ENCODE measurements at places on chromosomes 11 and 22.

GRCh38 chr22:33684087-33684486 lies 236.2 kb downstream of the LARGE1 start:
- no peak for DNase-seq

DNA sequence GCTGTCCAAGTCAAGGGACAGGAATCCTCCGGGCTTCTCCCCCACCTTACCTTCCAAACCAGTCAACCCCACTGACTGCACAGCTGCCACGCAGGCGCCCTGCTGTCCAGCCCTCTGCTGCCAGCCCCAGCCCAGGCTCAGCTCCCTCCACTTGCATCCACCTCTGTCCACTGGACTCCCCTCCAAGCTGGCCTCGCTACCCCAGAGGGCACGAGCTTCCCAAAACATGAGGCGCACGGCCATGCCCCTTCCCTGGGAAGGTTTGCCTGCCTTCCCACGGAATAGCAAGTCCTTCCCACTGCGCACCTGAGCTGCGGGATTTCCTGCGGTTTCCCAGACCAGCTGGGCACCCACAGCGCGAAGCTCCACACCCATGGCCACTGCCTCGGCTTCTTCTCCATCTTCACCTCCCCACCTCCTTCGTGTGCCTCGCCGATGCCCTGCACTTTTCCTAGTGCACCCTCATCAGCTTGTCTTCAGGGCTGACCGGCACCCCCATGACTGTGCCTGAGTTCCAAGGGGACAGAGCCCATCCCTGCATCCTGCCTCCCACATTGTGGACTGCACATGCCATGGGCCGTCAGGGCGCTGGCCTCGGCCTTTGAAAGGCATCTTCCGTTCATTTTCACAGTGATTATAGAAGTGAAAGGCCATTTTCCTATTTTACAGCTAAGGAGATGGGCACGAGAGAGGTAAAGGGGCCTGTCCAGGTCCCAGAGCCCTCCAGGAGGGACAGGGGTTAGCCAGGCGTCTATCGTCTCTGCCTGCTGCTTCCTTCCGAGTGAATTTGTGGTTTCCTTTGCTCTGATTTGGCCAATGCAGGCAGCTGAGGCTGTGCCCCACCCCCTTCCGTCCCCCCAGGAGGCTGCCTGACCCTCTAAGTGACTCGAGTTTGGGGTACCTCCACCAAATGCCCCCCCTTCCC lies 16.4 kb downstream of the IFITM10 start:
- DNase-seq = no peak

- DNase-seq = no peak
Measured at GRCh38 chr11:4924239-4924638, at the start of gene OR51G1. Gene OR51G1 (minus strand): TSS chr11:4924339. CDS start chr11:4924339, 0 bp downstream.

DNA sequence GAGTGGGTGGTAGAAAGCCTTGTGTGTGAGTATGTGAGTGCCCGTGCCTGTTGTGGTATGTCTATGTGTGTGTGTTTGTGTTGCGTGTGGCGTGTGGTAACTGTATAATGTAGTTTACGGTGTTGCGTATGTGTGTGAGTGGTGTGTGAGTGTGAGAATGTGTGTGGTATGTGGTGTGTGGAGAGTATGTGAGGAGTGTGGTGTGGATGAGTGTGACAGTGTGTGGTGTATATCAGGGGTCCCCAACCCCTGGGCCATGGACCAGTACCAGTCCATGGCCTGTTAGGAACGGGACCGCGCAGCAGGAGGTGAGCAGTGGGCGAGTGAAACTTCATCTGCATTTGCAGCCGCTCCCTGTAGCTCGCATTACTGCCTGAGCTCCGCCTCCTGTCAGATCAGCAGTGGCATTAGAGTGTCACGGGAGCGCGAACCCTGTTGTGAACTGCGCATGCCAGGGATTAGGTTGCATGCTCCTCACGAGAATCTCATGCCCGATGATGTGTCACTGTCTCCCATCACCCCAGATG lies 5.7 kb downstream of the UPK3A start:
- DNase-seq = no peak

GRCh38 chr11:94910779-94911178 lies 62.6 kb downstream of the CWC15 start:
- DNase-seq = no peak

DNA sequence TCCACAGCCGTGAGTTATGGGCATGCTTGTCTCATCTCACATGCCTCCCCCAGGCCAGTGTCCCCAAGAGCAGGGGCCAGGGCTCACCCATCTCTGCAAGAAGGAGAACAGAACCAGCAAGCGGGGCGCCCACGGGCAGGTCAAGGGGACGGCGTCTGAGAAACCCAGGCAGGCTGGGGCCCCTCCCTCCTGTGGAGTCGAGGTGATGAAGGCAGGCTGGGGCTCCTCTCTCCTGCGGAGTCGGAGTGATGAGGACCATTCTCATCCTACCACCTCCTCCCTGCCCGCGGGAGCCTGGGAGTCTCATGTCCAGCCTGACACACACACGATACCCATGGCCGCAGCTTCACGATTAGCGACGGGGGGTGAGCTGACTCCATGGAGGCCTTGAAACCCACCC lies 141.9 kb downstream of the CTTN start:
- no peak for DNase-seq

- DNase-seq = no peak
Measured at GRCh38 chr11:34599406-34599945, 21.4 kb upstream of the EHF start.

DNA sequence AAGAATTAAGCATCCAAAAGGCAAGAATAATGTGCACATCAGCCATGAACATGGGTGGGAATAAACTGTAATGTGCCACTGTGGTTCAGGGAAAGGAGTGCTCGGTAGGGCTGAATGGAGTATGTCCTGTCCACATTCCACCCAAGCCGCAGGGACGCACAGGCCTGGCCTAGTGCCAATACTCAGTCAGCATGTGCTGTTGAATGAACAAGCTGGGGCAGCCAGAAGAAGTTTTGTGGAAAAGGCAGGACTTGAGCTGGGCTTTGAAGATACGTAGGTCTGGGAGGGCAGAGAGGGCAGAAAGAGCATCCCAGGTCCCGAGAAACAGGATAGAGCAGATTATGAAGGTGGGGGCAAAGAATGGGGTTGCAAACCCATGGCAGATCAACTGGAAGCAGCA lies 60.0 kb upstream of the PLET1 start:
- DNase-seq = no peak

DNA sequence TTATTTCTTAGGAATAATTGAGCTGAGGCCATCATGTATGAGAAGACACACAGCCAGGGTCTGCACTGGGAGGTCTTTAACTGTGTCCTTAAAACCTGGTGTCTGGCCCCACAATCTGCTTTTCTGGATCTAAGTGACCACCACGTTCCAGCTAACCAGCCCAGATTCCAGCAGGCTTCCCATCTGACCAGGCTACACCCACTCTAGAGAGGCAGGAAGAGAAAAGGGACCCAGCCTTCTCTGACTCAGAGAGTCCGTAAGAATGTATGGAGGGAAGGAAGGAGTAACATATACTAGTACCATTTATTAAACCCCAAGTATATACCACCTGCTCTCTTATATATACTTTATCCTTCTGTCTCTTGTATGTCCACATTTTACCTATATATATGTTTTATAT lies 80.1 kb downstream of the LDLRAD3 start:
- DNase-seq = no peak

DNA sequence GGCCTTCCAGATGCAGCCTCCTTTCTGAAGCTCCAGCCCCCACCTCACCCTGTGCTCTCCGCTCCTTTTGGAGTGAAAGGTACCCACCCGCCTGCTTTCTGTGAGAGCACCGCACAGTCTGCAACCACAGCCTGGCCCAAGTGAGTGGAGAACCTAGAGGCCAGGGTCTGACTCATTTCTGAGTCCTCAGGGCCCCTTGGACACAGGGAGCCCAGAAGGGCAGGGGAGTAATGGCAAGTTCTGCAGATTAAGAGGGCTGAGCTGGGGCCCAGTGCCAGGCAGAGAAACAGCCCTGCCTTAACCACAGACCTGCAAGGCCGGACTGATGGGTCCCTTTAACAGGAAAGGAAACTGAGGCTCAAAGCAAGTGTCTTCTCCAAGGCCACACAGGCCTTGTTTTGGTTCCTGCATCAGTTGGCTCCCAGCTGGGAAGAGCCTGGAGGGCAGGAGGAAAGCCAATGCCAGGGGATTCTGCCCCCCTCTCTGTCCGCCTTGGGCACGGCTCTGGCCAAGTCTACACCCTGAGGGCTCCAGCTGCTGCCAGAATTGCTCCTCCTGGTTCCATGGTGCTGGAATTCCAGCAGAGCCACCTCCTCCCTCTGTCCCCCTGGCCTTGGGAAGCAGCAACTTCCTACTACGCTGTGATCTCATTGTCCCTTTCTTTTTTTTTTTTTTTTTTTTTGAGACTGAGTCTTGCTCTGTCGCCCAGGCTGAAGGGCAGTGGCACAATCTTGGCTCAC lies 55.1 kb downstream of the CYTH4 start:
- DNase-seq = no peak

GRCh38 chr11:94635072-94635471 lies 67.9 kb downstream of the PIWIL4 start:
- no peak for DNase-seq

GRCh38 chr11:119373059-119373920 lies 8.2 kb downstream of the USP2 start:
- no peak for DNase-seq

DNA sequence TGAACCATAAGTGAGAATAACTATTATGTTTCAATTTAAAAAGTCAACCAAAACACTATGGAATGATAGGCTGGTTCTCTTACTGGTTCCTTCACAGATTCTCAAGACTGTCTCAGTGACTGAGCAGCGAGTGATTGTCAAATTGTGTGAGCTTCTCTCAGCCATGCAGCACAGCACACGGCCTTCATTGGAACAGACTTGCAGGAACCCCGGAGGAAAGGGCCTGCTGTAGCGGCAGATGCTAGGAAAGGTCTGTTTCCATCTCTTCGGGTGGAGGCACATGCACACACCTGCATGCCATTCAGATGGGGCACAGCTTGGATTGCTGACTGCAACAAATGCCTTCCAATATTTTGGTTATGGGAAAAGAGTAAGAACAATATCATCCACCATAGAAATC lies 741.8 kb downstream of the OPCML start:
- DNase-seq = no peak

DNA sequence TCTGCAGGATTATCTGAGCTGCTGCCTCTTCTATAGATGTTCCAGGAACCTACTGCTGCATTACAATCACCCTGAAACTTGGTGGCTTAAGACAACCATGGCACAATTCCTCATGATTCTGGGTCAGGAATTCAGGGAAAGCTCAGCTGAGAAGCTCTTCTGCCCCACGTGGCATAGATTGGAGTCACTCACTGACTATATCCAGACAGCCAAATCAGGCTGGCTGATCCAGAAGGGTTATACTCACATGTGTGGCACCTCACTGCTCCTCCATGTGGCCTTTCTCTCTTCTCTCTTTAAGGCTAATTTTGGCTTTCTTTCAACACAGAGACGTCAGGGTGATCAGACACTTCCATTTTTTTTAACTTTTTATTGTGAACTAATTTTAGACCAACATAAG lies 125.5 kb downstream of the BBOX1 start:
- no peak for DNase-seq

- DNase-seq = no peak
Measured at GRCh38 chr11:64122411-64123410, 43.2 kb downstream of the MACROD1 start.

GRCh38 chr11:30936491-30936890 lies 350.3 kb upstream of the MPPED2 start:
- DNase-seq = no peak

- no peak for DNase-seq
Measured at GRCh38 chr11:106621484-106621883, 396.8 kb downstream of the GUCY1A2 start.

GRCh38 chr11:74927496-74927895 lies 21.4 kb downstream of the XRRA1 start:
- DNase-seq = no peak

DNA sequence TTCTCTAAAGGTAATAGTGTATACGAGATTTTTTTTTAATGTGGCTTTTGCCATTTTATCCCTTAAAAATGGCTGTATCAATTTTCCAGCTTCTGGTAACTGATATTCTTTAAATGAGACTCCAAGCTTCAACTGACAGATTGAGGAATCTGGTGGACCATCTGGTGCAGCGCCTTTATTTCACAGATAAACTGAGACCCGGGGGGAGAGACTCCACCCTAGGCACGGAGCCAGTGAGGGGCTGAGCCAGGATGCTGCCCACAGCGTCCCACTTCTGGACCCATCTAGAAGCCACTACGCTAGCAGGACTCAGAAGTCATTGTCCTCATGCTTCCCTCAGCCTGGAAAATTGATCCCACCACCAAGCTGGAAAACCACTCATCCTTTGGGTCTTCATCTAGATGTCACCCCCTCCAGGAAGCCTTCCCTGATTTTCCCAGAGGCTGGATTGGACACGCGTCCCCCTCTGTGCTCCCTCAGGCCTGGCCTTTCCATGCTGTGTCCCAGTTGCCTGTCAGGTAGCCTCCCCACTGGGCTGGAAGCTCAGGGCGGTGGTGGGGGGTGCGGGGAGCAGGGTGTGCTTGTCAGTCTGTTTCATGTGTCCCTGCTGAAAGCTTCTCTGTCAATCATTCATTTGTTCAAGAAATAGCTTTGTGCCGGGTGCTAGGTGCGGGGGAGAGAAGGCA lies 12.3 kb upstream of the CD5 start:
- DNase-seq = no peak

- no peak for DNase-seq
Measured at GRCh38 chr22:37564111-37564711, 3.9 kb downstream of the CDC42EP1 start.

DNA sequence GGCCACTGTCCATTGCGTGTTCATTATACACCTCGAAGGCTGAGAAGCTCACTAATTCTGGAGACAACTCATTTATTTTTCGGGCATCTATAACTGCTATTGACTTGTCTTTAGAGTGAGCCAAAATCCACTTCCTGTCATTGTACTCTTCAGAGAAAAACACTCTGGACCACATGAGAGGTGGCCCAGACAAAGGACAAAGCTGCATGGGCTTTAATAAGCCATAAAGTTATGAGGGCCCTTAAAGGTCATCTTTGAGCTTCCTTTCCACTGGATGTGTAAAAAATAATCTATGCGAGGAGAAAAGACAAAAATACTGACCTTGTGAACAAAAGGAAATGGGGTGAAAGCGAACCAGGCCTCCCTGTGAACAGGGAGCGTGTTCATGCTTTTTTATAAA lies 63.5 kb upstream of the ZC3H12C start:
- no peak for DNase-seq

DNA sequence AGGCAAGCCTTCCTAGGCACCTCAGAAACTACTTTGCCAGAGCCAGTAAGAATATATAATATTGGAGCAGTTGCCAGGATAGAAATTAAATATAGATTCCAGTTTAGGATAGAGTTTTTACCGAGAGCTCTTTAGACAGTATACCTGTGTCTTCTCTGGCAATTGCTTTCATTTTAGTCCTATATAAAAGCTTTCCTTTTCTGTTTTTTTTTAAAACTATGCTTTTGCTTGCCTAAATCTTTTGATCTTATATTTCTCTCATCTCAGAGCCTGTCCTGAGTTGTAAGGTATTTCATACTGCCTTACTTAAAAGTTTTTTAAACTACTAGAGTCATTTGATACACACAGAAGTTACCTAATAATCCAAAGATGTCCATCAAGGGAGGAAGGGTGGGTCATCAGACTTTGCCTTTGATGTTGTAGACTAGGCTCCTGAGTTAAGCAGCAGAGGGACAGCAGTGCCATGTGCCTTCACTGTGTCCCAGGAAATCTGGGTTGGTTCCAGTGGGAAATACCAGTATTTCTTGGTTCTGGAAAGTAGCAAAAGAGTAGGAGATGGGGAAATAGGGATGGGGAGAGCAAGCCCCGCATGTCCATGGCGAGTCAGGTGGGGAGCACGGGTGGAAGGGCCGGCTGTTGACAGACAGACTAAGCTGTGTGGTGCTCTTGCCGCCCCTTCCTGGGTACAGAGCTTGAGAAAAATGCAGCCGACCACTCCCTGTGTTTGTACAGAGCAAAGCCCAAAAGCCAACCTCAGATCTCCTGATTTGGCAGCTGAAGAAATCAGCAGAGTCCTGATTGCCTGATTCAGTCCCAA lies 11.2 kb downstream of the MCAM start:
- DNase-seq = no peak

GRCh38 chr11:96238563-96239135 lies 104.3 kb downstream of the MAML2 start:
- no peak for DNase-seq
